HS-27A (cell line): ENCODE measurements at places on chromosomes 1 and 21.

- no peak for DNase-seq
Measured at GRCh38 chr1:91809317-91809716, 76.6 kb downstream of the TGFBR3 start.

GRCh38 chr1:37901191-37901892 lies 42.0 kb upstream of the MTF1 start:
- no peak for DNase-seq

DNA sequence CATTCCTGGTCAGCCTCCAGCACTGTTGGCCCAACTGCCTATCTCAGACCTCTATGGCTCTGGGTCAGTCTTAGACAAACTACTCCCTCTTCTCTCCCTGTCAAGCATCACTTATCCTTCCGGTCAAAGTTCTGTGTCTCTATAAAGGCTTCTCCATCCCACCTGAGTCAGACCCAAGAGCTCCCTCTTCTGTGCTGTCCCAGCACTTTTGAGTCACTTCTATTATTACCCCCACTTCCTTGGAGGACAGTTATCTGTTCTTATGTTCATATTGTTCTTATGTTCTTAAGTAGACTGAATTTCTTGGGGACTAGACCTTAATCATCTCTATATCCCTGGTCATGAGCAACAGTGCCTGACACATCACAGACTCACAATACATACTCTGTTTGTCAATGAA lies 29.2 kb upstream of the IL10 start:
- DNase-seq, result no peak

- DNase-seq, result no peak
Measured at GRCh38 chr1:32933742-32934322, 30.8 kb downstream of the RNF19B start.

DNA sequence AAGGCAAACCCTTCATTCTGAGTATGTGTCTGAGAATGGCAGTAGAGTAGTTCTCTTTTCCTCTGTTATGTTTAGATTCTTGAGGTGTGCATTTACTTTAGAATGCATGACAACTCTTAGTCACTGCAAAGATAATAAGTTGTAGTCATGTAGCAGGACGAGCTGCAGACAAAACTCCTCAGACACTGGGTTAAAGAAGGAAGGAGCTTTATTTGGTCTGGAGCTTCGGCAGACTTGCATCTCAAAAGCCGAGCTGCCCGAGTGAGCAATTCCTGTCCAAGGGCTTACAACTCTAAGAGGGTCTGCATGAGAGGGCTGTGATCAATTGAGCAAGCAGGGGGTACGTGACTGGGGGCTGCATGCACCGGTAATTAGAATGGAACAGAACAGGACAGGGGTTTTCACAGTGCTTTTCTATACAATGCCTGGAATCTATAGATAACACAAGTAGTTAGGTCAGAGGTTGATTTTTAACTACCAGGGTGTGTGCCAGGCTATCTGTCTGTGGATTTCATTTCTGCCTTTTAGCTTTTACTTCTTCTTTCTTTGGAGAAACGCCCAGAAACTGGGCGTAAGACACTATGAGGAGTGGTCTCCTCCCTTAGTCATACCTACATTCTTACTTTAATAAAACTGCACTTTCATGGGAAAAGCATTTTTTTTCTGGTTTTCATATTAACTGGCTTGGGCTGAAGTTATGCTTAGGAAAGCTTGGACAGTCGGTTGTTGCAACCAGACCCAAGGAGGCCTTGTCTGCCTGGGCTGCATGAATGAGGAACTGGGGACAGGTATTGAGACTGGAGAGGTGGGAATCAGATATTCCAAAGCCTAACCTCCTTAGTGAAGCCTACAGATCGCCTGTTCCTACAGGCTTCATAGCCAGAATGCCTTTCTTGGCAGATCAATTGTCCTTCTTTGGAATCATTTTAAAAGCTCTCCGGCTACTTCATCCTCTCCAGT lies 115.1 kb downstream of the RHOU start:
- DNase-seq, result no peak

DNA sequence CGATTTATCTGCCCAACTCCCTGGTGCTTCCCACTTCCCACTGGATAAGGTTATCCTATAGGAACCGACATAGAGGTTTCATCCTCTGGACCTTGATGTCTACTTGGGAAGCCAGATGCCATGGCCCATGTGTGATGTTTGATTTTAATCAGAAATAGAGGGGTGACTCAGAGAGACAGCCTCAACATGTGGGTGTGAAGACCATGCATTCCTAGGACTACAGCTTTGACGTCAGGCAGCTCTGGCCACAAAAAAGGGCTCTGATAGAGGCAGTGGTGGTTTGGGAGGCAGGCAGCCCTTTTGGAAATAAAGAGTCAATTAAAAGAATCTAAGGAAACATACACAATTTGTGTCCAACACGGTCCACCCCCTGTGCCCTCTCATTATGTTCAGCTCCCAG lies 5.2 kb upstream of the SH2D2A start:
- no peak for DNase-seq

GRCh38 chr1:61052395-61053225 lies 29.8 kb upstream of the NFIA start:
- DNase-seq, result no peak

DNA sequence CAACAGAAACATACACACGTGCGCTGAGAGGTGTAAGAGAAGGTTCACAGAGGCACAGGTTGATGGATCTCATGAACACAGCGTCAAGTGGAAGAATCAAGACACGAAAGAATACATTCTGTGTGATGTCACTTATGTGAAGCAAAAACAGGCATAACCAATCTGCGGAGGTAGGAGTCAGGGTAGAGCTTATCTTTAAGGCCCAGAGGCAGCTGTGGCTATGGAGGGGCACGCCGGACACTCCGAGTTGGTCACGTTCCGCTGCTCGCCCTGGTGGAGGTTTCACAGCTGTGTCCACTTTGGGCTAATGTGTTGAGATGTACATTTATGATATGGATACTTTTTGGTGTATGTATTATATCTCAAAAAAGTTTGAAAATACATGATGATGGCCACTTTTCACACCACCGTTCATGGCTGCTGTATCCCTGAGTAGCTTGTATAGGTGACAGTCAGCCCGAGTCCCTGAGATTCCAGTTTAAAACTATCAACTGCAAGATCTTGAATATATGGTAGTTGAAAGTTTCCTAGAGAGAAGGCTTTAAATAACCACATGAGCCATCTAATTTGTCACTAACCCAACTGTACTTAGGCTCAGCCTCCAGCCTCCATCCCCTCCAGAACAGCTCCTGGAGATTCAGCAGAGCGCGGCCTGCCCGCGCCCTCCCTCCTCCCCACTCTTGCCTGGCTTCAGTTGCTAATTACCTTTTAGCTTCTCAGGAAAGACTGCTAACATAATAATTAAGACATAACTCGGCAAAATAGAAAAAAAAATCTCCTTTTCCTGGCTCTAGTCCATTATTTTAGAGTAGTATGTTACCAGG lies 6.7 kb upstream of the ADARB1 start:
- DNase-seq, result no peak

DNA sequence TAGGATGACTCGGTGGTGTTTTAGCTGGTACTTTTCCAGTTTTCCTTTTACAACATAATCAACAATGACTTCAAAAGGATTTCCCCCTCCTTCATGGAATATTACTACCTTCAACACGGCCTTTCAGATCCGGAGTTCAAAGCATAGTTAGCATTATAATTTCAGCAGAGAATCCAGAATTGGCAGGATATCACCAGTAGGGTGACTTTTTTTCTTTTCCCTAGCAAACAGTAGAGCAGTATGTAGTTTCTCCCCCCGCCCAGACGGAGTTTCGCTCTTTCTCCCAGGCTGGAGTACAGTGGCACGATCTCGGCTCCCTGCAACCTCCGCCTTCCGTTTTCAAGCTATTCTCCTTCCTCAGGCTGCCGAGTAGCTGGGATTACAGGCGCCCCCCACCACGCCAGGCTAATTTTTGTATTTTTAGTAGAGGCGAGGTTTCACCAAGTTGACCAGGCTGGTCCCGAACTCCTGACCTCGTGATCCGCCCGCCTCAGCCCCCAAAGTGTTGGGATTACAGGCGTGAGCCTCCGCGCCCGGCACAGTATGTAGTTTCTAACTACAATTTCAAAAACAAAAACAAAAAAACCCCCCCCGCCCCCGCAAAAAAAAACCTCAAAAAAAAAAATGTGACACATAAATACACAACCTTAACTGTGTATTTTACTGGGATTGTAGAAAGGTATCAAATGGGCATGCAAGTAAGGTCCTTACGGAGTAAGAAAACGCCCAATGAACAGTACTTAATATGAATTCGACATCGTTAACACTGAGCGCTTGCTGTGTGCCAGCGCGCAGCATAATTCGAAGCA lies 1.5 kb upstream of the COX20 start:
- peak; percentile 38 for DNase-seq

DNA sequence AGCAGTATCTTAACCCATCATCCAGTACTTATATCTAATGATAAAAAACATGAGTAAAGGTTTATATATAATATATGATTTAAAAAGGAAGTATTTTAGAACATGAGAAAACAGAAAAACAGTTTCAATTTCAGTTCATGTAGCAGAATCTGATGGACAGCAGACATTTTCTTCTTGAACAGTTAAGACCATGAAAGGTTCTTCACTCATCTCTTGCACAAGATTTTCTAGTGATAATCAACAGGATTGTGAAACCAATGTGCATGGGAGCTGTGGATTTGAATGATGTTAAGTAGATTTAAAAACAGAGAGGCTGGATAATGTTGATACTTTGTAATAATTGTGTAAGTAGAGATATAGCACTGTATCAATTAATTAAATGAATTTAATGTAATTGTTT lies 1297.6 kb downstream of the BRINP3 start:
- DNase-seq, result no peak

DNA sequence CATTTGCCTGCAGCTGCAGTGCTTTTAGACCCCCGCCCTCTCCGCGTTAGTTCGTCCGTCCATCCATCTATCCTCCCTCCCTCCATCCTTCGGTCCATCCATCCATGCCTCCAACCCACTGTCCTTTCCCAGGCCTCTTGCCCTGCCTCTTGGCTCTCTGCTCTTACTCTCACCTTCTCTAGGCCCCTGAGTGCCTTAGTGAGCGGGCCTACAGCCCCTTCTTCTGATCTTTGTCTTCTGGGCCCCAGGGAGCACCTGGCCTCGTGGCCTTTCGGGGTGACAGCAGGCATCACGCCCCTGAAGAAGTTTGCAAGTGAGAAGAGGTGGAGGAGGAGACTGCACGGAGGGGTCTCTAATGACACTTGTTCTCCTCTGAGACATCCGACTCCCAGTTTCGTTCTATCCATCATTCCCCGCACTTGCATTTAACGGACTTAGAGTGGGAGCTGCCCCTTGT lies 842 bp downstream of the ATXN7L2 start:
- no peak for DNase-seq

DNA sequence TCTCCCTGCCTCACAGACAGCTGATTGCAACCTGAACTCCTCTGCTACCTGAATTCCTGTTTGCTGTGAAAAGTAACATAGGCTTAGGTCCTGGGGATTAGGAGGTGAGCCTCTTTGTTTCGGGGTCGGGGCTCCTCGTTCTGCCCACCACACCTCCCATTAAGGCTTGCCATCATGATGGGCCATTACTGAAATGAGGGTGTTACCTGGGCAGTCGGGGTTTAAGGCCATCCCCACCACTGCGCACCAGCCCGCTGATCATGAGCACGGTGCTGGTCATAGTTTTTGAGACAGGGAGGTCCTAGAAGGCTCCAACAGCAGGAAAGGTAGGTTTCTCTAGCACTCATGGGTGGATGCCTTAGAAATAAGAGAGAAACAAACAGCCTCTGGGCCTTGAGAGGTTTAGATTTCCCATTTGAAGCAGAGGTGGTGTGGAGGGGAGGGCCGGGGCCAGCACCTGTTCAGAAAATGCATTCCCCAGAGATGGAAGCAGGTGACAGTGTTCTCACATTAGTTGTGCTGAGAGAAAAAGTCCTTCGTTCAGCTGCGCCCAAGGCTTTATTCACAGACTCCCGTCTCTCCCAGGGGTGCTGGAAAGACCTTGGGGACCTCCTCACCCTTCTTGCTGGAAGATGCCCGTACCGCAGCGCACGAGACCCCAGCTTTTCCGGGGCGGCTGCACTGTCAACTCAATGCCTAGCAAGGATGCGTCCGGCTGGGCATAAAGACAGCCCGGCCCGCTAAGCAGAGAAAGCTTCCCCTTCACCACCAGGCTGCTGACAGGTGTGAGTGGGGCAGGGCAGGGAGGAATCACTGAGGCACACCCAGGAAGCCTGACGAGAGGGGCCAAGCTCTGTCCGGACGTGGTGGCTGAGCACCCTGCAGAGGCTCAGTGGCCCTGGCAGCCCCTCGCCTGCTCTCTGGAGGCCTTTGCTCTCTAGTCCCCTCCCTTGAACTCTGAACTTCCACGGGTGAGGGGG lies 125.5 kb downstream of the PGBD5 start:
- no peak for DNase-seq

DNA sequence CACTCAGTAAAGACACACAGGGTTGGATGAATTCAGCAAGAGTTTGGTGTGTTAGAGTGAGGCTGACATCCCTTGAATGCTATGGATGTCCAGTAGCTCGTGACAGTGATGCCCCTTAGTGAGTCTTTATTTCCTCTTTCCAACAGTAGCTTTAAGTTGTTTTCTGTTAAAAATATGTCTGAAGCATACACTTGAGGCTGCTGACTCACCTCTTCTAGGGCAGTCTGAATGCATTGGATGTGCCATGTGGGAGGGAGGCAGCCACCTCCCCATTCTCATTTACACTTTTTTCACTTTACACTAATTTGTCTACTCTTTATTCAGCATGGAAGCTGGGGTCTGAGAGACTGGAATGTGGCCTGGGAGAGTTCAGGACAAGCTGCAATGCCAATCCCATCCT lies 17.6 kb downstream of the NOS1AP start:
- no peak for DNase-seq

GRCh38 chr1:39080269-39080826 lies 54.2 kb downstream of the NDUFS5 start:
- no peak for DNase-seq

DNA sequence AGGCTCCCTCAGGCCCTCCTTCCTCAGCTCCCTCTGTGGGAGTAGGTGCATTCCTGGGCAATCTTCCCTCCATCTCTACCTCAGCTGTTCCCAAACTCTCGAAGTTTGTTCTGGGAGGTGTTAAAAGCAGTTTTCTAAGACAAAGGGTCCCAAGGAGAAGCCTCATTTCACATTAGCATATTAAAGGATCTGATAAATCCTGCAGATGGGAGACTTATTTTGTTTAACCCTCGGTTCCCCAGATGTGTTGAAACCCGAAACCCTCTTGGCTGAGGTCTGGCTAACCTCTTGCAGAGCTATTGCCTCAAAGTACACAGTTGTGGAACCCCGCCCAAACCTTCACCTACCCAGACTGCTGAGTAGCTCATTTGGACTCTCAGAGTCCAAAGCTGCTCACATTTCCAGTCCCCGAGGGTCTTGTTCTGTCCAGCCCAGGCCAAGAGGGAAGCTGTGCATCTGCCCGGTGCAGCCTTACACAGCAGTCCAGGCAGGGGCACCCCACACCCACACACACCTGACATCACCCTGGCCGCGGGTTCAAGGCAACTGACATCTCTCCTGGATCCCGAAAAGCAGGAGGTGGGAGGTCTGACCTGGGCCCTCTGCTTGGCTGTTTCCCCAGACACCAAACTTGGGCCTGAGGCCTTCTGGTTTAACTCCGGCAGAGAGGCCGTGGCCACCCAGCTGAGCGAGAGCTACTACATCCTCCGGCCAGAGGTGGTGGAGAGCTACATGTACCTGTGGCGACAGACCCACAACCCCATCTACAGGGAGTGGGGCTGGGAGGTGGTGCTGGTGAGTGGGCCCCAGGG lies 19.5 kb upstream of the SELENON start:
- no peak for DNase-seq
